Vagina (tissue), 2 donors: ENCODE measurements at places on chromosomes 7 and 10. TPM values are rescaled to one million over a fixed set of nuclear protein-coding genes. Genes with fewer than 3 reads are reported as not detected.

DNA sequence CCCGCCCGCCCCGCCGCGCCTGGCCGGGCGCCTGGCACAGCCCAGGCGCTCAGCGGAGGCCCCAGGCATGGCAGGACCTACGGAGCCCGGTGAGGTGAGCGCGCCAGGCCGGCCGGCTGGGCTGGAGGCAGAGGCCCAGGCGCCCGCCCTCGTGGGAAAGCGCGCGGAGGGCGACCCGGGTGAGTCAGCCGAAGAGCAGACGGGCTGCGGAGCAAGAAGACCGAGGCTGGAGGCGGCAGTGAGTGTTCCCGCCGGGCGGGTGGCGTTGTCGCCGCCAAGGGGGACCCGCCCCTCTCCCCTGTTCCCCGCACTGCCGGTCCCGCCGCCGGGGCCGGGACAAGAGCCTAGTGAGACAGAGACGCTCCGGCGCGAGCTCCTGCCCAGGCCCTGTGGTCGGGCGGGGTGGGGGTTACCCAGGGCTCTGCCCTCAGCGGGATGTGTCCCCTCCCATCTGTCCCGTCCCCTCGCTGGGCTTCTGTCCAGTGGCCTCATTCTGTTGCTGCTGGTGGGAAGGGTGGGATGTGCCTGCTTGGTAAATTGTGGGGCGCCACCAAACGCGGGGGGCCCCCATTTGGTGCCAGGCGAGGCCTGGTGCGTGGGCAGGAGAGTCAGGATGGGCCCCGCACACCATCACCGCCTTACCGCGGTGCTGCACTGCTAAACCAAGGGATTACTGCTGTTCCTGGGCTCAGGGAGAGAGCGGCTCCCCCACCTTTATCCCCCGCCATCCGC is 17.0 kb upstream of the NODAL start:
- no peak for DNase-seq

DNA sequence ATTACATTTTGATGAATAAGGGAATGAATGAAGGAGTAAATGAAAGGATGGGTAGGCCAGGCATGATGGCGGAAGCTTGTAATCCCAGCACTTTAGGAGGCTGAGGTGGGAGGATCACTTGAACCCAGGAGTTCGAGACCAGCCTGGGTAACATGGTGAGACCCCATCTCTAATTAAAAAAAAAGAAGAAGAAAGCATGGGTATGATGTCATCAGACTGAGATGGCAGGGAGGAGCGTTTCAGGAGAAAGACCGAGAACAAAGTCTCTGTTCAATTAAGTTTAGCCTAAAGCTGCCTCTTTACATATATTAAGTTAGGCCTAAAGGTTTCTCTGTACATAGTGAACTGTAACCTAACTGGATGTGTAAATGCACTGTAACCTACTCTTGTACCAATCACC is 42.2 kb upstream of the SMNDC1 start:
- no peak for DNase-seq

GRCh38 chr10:131519723-131520605 is 208.4 kb upstream of the TCERG1L start:
- no peak for DNase-seq

DNA sequence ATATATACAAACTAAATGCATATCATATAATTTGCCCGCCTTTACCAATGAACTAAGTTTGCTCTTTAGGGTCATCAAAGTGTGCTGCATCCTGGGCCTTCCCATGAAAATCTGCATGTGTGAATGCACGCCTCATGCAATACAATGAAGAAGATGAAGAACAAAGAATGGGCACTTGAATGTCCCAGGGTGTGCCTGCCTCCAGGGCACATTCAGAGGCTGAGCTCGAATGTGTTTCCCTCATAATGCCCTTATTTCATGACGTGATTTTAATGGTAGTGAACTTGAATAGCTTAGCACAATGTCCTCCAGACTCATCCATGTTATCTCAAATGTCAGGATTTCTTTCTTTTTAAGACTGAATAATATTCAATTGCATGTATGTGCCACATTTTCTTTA is 824.9 kb downstream of the TNS3 start:
- DNase-seq = no peak

GRCh38 chr7:150876817-150877526 is 24.7 kb downstream of the AOC1 start:
- no peak for DNase-seq

Gene OR6B1
- not detected for total RNA-seq

DNA sequence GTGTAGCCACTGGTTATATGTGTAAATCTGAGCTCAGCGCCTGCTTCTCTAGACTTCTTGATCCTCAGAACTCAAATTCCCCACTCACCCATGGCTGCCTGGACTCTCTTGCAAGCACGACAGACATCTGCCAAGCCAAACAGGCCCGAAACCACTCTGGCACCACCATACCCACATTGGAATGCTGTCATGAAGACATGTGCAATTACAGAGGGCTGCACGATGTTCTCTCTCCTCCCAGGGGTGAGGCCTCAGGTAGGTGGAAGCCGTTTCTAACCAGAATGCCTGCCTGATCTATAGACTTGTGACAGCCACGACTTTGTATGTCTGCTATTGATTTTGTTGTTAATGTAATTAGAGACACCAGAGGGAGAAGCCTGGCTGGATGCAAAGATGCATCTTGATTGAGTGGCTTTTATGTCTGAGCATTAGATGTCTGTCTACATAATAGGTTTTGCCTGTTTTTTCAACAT is 4.0 kb downstream of the BAMBI start:
- DNase-seq = no peak

Gene IDI2
- not detected for total RNA-seq

Gene VSTM2A
- total RNA-seq = 0.98 TPM

- no peak for DNase-seq
These were observed 180.7 kb downstream of the PCDH15 start for GRCh38 chr10:54620352-54620751.

DNA sequence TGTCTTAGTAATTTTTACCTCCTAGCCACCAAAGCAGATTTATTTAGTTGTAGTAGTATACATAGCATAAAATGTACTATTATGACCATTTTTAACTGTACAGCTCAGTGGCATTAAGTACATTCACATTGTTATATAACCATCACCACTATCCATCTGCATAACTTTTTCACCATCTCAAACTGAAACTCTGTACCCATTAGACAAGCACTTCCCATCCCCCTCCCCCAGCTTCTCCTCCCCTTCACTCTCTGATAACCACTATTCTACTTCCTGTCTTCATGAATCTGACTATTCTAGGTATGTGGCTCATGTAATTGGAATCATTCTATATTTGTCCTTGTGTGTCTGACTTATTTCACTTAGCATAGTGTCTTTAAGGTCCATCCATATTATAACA is 71.9 kb downstream of the MRPL32 start:
- DNase-seq = no peak

GRCh38 chr7:30136117-30136731 is 1.4 kb downstream of the MTURN start:
- no peak for DNase-seq

GRCh38 chr10:76394707-76395042 is 963.3 kb downstream of the LRMDA start:
- DNase-seq = no peak

GRCh38 chr7:113179313-113179712 is 61.0 kb upstream of the SMIM30 start:
- no peak for DNase-seq

Gene NACAD
- 9.6 TPM for total RNA-seq

Gene ATP5F1C
- total RNA-seq = 188 TPM

Gene TEX47
- not detected for total RNA-seq

GRCh38 chr7:134477954-134478353 is 19.1 kb upstream of the AKR1B1 start:
- DNase-seq = no peak

Gene OPALIN
- not detected for total RNA-seq

DNA sequence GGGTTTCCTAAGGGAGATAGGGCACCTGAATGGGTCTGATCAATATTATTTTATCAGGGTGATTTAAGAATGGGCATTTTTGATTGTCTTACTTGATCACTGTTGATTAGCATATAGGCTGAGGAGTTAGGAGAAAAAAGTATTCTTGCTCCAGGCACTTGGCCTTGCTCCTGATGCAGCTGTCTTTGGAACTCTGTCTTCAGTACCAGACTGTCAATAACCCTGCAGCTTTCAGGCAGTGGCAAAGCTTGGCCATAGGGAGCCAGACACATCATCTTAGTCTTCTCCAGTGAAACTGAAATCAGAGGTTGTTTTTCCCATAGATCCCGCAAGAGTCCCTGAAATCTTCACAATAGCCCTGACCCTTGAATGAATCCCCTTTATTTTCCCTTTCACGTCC is 47.2 kb downstream of the EXOC4 start:
- no peak for DNase-seq

DNA sequence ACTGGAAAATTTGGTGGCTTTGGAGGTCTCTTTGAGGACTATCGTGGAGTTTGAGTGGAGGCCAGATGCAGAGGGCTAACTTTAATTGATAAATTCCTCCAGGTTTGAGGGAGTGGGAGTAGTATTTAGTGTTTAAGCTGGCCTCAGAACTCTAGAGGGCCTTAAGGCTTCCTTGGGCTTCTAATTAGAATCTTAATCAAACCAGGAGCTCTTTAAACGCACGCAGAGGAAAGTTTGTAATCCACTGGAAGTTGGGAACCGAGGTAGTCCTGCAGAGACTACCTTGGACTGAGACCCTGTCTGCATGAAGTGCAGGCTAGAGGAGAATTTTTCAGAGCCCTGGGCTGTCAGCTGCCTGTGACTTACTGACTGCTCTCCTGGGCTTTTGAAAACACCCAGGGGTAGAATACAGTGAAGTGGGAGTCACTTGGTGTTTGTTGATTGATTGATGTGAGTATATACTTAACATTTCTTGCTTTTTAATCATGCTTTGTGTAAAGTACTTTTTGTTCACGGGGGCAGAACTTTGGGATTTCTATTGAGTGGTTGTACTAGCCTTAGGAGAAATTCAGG is 5.9 kb downstream of the SPAG6 start:
- no peak for DNase-seq

DNA sequence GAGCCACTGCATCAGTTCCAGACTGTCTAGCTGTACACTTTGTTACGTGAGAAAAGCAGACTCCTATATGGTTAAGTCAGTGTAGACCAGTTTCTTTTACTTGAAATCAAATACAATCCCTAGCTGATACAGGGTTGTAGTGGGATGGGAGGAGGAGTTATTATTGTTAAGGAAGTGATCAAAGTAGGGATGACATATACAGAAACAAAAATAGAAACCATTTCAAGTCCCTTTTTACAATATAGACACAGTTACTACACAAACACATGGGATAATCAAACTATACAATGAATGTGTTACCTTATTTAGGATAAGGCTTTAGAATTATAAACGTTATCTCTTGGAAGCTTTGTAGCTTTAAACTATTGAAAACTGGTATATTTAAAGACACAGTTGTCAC is 233.9 kb downstream of the GRM8 start:
- DNase-seq = no peak

DNA sequence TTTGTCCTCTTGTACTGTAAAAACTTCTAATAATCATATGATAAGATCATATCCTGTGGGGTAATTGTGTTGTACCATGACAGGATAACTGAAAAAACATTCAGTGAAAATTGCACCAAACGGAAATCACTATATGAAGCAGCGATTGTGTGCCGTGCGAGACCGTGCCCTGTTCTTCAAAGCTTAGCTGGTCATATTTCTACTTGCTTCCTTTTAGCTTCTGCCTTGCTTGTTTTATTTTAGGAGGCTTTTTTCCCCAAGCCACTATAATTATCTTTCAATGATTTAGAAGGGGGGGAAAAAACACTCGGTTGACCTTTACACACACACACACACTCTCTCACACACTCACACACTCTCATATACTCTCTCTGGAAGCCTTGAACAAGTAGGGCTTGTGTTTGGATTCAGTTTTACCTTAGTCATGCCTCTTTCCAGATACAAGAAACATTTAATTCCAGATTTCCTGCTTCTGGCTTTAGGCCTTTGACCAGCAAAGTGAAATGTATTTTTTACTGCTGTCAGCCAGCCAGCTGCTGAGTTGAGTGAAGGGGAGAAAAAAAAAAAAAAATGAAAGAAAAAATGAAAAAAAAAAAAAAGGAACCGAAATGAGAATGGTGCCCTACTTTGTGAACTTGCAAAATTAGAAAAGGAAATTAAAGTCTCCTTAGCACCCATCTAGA is 181.4 kb downstream of the ARID5B start:
- no peak for DNase-seq

- DNase-seq = no peak
These were observed 182.5 kb downstream of the SKAP2 start for GRCh38 chr7:26681819-26682418.

DNA sequence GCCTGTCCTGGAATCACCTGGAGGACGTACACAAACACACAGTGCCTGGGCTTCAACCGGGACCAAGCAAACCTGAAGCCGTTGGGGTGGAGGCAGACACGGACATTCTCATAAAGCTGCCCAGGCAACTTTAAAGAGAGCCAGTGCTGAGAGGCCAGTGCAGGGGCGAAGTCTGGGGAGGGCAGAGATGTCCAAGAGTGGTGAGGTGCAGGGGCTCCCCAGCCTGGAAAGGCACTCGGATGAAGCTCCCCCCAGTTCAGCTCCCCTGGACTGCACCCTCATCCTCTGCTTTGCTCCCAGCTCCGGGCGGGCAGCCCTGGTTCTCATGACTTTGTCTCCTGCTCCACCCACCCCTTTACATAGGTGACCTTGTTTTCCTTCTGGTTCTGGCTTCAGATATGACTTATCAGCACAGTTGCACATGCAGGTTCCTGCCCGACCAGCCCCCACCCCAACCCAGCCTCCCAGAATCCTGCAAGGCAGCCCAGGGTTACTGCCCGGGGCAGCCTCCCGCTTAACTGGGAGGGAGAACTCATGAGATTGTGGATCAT is 60.8 kb upstream of the EEPD1 start:
- no peak for DNase-seq

DNA sequence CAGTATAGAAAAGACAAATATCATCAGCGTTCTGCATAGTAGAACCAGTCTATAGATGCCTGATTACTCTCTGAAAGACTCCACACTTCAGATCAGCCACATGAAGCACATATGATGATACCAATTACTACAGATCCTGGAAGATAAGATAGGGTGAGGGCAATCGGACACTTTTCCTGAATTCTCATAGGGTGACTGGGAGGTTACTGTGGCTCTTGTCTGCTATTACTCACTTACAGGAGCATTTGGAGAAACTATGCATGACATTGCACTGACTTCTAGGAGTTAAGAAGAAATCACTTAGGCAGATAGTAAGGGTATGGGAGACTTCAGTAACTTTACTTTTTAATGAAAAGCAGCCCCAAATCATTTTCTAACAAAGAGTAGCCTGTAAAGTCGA is 1140.9 kb downstream of the XPNPEP1 start:
- no peak for DNase-seq

GRCh38 chr7:64602086-64602485 is 39.2 kb upstream of the ZNF680 start:
- no peak for DNase-seq

Gene ZNF425
- 2.9 TPM for total RNA-seq

- peak; percentile 89 for DNase-seq
These were observed 41.9 kb downstream of the SYPL1 start for GRCh38 chr7:106070201-106070551.
